Right atrium auricular region (tissue), 2 donors: ENCODE measurements at places on chromosomes 1 and 21. TPM values are rescaled to one million over a fixed set of nuclear protein-coding genes. Genes with fewer than 3 reads are reported as not detected.

The SRGAP2B gene
- 5.0 TPM for total RNA-seq

The ANGPTL3 gene
- total RNA-seq, result not detected

DNA sequence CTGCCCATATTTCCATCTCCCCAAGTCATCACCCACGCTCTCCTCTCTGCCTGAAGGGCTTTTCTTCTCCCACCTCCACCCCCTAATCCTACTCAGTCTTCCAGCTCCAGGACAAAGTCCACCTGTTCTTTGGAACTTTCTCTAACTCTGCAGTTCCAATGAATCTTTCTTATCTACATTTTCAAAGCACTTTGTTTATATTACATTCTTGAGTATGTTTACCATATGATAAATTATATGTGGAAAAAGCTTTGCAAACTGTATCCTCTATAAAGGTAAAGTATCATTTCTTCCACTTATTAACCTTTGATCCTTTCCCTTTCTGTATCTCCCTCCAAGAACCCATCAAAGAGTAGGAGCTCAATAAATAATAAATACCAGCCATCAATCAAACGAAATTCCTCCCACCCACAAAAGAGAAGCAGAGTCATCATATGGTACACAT lies 39.7 kb downstream of the TTC13 start:
- H3K27me3 ChIP-seq, result no peaks in the 10 kb centered on the region
- H3K27ac ChIP-seq, result no peak overlapping the region
- H3K36me3 ChIP-seq, result peaks cover 7% of the 10 kb centered on the region
- H3K4me3 ChIP-seq, result no peak overlapping the region
- H3K4me1 ChIP-seq, result no peaks in the 10 kb centered on the region

GRCh38 chr21:45631540-45631939 lies 12.0 kb upstream of the PCBP3 start:
- no peaks in the 10 kb centered on the region for H3K27me3 ChIP-seq
- no peak overlapping the region for H3K4me3 ChIP-seq
- DNase-seq, result no peak
- no peaks in the 10 kb centered on the region for H3K4me1 ChIP-seq

- no peaks in the 10 kb centered on the region for H3K36me3 ChIP-seq
- DNase-seq, result no peak
- H3K4me1 ChIP-seq, result no peaks in the 10 kb centered on the region
These were observed 15.5 kb upstream of the FAM78B start for GRCh38 chr1:166182281-166182680.

GRCh38 chr1:156494309-156494895 lies 6.2 kb downstream of the MEF2D start:
- H3K27ac ChIP-seq, result peak overlapping the region; percentile 97
- no peaks in the 10 kb centered on the region for H3K27me3 ChIP-seq
- no peak for DNase-seq
- no peaks in the 10 kb centered on the region for H3K36me3 ChIP-seq
- H3K4me3 ChIP-seq, result no peak overlapping the region
- H3K4me1 ChIP-seq, result peaks cover 90% of the 10 kb centered on the region

DNA sequence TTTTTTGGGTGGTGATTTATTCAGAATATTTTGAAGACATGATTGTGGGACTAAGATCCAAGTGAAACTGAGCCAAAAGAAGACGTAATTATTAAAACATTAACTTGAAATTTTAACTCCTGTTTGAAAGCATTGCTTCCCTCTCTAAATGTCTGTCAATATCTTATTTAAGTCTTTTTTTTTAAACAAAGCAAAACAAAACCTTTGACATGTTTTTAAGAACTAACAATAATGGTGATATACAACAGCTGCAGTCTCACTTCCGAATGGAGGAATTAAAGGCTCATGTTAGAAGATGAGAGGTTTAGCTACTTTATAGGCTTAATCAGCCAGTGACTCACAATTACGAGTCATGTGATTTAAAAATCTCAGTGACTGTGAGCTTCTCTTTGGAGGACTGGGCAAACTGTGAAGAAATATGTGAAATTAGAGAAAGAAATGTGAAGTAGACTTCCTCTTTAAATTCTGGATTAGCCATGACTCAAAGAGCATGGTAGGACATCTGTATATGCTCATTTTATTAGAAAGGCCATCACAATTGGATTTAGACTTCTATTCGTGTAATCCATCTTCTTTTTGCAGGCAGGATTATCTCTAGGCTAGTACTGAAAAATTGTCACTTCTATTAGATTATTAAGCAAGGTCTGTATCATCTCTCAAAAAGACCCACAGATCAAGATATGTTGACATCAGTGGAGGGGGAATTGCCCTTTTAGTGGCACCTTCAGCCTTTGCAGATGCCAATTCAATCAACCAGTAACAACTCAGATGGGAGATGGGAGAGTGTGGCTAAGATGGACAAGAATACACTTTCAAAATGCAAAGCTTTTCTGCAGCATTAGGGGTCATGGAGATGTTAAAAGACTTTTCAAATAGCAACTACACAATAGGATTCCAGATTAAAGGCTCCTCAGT lies 28.7 kb downstream of the KCNA3 start:
- H3K36me3 ChIP-seq, result no peaks in the 10 kb centered on the region
- DNase-seq, result no peak
- peak overlapping the region; percentile 38 for H3K27ac ChIP-seq
- H3K4me1 ChIP-seq, result no peaks in the 10 kb centered on the region
- H3K27me3 ChIP-seq, result no peaks in the 10 kb centered on the region
- no peak overlapping the region for H3K4me3 ChIP-seq

The CCDC17 gene
- 0.39 TPM for total RNA-seq

The CLCNKA gene
- 0.20 TPM for total RNA-seq

The DHCR24 gene
- 13.4 TPM for total RNA-seq

DNA sequence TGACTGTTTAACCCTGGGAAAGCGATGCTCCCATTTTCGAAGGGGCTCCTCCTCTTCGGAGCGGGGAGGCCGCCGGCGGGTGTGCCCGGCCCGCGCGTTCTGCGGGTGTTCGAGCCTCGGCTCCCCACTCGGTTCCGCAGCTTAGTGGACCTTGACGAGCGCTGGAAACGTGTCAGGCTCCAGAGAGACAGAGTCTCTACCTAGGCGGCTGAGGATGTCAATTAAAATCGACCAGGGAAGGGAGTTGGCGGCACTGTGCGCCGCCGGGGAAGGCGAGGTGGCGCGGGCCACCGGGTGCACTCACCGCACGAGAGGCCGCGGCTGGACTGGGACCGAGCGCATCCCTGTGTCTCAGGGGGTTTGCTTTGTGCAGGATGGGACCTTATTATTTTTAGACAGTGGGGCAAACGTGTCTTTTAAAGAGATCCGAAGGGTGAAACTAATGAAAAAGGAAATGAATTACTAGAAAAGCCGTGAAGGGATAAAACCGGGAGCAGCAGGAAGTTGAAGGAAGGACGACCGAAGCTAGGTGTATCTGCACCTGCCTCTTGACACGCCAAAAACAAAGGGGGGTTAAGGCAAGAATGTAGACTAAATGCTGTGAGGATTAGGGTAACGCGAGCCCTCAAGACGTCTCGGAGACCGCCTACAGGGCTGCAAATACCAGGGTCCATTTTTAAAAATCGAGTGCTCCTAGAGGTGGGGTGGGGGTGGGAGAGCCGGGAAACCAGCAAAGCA lies 5.6 kb downstream of the LHX4 start:
- no peak overlapping the region for H3K4me3 ChIP-seq
- H3K27ac ChIP-seq, result no peak overlapping the region
- peaks cover 80% of the 10 kb centered on the region for H3K27me3 ChIP-seq
- no peaks in the 10 kb centered on the region for H3K4me1 ChIP-seq

DNA sequence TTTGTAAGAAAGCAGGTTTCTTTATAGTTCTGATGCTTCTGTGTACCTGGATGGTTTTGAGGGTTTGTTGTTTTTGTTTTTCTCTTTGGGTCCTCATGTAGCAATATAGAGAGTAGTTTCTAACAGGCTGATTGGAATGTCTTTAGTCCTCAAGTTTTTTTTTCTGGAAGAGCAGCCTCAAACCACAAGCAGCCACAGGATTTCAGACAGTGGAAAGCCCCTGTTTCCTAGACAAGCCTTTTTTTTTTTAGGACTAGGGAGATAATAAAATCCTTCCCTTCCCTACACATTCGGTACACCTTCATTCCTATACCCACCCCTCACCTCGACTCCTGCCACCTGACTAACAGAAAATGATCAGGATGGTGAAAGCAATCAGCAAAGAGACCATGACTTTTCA lies 47.6 kb downstream of the ACP6 start:
- no peak overlapping the region for H3K27ac ChIP-seq
- peaks cover 58% of the 10 kb centered on the region for H3K36me3 ChIP-seq
- no peak for DNase-seq
- H3K27me3 ChIP-seq, result no peaks in the 10 kb centered on the region
- H3K4me1 ChIP-seq, result no peaks in the 10 kb centered on the region
- H3K4me3 ChIP-seq, result no peak overlapping the region

DNA sequence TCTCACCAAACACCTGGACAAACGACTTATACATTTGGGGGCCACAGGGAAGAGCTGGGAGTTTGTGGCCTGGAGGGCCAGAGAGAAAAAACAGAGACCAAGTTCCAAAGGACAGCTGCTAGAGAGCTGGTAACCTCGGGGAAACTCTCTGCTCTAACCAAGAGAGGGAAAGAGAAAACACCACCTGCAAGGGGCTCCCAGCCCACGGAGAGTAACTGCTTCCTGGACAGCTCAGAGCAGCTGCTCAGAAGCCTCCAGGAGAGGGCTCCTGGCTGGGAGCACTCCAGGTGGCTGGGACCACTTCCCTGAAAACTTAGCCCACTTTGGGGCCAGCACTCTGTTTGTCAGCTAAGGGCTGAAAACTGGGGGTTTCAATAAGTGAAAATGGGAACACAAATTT lies 154.8 kb upstream of the GRIK3 start:
- no peaks in the 10 kb centered on the region for H3K4me1 ChIP-seq
- no peaks in the 10 kb centered on the region for H3K36me3 ChIP-seq
- no peak overlapping the region for H3K4me3 ChIP-seq
- H3K27me3 ChIP-seq, result no peaks in the 10 kb centered on the region

GRCh38 chr1:69163241-69163640 lies 404.5 kb upstream of the LRRC7 start:
- no peak overlapping the region for H3K27ac ChIP-seq
- no peaks in the 10 kb centered on the region for H3K4me1 ChIP-seq
- no peak overlapping the region for H3K4me3 ChIP-seq
- no peaks in the 10 kb centered on the region for H3K27me3 ChIP-seq

DNA sequence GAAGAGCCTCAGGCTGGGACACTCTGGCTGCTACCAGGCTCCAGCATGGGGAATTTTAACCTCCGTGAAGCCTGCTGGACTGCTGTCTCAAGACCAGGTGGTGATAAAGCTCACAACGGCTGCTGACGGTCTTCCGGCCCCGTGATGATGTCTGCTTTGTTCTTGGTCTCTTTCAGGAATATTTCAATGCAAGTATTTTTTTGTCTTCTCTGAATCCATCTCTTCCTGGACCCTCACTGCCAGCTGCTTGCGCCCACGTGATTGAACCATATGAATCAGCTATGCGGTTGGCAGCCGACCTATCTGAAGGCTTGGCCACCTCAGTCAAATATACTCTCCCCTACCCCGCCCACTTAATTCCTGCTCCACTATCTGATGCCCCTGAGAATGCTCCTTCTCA lies 14.6 kb upstream of the SLC6A17 start:
- H3K4me1 ChIP-seq, result no peaks in the 10 kb centered on the region
- no peak overlapping the region for H3K4me3 ChIP-seq
- H3K27ac ChIP-seq, result no peak overlapping the region
- no peak for DNase-seq

DNA sequence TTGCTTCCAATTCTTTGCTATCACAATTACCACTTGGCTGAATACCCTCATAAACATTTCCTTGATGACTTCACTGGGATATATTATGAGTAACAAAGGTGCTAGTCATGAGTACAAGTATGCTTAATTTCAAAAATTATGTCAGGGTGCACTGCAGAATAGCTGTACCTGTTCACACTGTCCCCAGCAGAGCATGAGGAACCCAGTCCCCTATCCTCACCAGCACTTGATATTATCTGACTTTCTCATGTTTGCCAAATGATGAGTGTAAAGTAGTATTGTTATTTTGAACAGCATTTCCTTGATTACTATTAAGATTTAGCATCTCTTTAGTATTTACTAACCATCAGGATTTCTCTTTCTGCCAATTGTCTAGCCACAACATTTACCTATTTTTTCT lies 33.5 kb upstream of the TNFSF4 start:
- H3K27ac ChIP-seq, result no peak overlapping the region
- DNase-seq, result no peak
- H3K4me1 ChIP-seq, result no peaks in the 10 kb centered on the region
- H3K36me3 ChIP-seq, result no peaks in the 10 kb centered on the region

The DCST2 gene
- not detected for total RNA-seq

DNA sequence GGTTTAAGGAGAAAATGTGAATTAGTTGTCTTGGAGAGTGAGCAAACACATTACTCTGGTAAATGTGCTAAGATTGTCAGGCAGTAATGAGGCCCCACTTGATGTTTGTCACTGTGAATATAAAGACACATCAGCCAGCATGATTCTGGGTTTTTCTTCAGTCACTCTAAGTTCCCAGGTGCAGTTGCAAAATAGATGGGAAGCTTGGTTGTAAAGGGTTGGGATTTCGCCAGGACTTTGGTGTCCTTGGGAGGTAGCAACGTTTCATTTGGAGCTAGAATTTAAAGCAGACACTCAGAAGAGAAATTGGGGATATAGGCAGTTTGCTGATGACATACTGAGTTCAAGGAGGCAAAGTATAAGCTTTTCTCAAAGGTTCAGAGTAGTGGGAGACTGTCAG lies 154.3 kb downstream of the MAST2 start:
- H3K4me3 ChIP-seq, result no peak overlapping the region
- no peak for DNase-seq
- H3K36me3 ChIP-seq, result peaks cover 17% of the 10 kb centered on the region
- H3K27me3 ChIP-seq, result no peaks in the 10 kb centered on the region

DNA sequence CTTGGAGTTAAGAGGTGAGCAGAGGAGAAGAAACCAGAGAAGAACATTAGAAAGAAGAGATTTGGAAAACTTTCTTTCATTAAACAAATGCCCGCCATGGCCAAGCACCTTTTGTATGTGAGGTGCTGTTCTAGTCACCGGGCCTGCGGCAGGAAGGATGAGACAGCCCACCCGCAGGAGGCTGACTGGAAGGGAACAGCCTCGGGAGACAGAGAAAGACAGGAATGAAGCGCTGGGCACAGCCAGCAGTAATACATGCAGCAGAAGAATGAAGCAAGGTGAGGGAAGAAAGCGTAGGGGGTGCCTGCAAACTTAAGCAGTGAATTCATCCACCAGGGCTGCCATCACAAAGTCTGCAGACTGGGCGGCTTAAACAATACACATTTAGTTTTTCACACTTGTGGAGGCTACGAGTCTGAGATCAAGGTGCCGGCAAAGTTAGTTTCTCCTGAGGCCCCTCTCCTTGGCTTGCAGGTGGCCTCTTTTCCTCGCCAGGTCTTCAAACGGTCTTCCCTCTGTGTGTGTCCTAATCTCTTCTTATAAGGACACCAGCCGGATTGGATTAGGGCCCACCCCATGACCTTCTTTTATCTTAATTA lies 188.1 kb downstream of the PSMG1 start:
- peaks cover 62% of the 10 kb centered on the region for H3K4me1 ChIP-seq
- no peak overlapping the region for H3K4me3 ChIP-seq
- H3K27ac ChIP-seq, result no peak overlapping the region

- H3K27me3 ChIP-seq, result no peaks in the 10 kb centered on the region
- no peak for DNase-seq
- H3K4me1 ChIP-seq, result peaks cover 98% of the 10 kb centered on the region
- H3K27ac ChIP-seq, result peak overlapping the region; percentile 94
- peaks cover 21% of the 10 kb centered on the region for H3K36me3 ChIP-seq
These were observed 17.6 kb downstream of the HSPG2 start for GRCh38 chr1:21919520-21919919.

- H3K4me3 ChIP-seq, result no peak overlapping the region
- no peaks in the 10 kb centered on the region for H3K36me3 ChIP-seq
- no peak for DNase-seq
- H3K27ac ChIP-seq, result no peak overlapping the region
These were observed 57.6 kb downstream of the DNM3 start for GRCh38 chr1:171898941-171899340.
